ENCODE measurements at places on chromosomes 7 and 10.

DNA sequence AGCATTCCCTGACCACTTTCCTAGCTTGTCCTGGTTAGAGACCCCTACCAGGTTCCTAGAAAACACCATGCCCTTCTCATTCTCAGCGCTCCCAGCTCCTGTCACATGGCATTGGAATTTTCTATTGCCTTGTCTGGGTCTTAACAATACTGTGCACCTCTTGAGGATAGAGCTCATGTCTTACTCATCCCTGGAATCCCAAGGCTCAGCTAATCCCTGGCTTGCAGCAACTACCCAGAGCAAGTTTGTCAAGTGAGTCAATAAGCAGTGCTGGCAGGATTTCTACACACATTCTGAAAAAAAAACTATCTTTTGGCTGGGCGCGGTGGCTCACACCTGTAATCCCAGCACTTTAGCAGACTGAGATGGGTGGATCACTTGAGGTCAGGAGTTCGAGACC, 11.7 kb upstream of the PRDX3 start:
- no peak for DNase-seq

DNA sequence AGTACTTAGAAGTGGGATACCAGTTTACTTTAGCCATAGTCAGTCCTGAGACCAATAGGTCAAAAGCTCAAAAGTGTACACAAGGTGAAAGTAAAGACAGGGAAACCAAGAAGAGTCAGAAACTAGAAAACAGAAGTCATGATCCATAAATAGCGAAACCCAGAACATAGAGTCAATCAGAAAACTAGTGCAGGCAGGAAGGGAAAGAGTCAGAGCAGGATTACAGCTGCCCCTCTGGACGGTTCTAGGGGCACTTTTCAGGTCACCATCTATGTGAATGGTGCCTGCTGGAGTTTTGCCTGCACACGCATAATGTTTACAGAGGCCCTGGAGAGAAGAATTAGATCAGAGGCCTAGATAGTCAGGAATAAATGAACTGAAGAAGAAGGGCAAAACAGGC, 22.4 kb upstream of the DMTF1 start:
- DNase-seq, result no peak

DNA sequence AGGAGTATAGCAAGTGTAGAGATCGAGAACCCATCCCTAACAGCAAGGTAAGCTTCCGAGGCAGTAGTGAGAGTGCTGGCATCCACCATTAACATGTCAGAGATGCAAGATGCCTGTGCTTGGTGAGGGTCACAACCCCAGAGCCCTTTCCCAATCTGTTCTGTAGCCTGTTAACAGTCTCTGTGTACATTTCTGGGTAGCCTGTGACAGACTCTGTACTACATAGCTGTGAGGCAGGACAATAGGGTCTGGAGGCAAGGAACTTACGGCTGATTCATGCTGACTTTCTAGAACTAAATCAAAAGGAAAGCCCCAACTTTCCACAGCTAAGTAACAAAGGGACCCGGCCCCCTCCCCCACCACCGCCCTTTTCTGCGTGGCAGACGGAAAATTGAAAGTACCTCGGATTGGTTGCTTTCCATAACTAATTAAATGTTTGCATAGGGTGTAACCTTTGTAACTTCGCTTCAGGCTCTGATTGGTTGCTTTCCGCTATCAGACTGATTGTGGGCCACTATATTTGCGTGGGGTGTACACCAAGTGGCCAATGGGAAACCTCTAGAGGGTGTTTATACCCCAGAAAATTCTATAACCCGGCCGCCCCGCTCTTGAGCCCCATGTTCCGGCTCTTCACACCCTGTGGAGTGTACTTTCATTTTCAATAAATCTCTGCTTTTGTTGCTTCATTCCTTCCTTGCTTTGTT, 1.4 kb upstream of the TMEM168 start:
- no peak for DNase-seq

- DNase-seq, result no peak
Measured at GRCh38 chr7:24108906-24109376, 175.0 kb upstream of the NPY start.

DNA sequence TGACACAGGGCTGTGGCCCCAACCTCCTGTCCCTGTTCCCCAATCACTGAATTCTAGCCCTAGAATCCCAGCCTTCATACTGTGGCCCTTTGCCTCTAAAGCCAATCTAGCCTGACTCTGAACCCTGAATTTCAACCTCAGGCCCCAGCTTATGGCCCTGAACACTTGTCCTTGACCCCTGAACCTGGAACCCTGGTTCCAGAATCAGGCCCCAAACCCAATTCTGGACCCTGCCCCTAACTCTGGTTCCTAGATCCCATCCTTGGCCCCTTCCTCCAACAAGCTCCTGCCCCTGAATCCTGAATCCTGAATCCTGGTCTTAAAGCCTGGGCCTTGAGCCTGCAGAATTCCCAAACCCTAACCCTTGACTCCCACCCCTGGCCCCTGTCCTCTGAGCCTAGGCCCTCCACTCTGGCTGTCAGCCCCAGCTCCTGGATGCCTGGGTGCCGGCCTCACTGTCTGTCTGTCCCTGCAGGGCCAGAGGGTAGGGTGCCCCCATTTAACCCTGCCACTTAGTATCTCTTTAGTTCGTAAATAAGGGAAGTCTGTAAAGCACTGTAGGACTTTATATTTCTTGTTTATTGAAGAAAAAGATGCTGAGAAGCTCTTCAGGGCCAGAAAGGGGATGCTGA, 1.3 kb downstream of the INPP5A start:
- DNase-seq, result no peak

DNA sequence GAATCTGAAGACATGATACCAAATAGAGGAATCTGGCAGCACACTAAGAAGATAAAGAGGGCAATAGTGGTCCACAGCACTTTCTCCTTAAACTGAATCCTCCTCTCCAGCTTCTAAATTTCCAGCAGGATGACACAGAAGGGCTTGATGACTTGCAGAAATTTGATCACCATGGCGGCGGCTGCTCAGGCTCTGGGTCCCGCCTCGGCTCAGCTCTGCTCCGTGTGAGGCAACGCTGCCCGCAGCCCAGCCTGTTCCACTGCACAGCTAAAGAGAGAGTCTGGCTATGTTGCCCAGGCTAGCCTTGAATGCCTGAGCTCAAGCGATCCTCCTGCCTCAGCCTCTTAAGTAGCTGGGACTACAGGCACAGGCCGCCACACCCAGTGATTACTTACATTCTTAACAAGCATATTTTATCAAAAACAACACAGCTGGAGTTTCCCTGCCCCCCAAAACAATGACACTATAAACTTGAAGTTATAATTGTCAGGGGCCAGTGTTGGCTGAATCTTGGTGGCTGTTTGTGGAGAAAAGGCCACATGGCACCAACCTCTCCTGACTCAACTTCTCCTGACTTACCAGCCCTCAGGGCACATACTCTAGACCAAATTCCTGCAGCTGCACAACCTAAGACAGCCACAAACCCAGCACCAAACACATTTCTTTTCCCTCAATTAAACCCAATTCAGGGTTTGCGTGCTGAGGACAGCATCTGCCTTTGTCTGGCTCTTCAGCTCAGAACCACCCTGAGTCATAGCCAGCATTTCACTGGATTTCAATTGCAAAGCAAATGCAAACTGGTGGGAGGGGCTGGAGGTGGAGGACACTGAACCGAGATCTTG, 11.6 kb upstream of the TNPO3 start:
- DNase-seq, result no peak

GRCh38 chr10:76549171-76549570, 1088.4 kb downstream of the KCNMA1 start:
- no peak for DNase-seq

DNA sequence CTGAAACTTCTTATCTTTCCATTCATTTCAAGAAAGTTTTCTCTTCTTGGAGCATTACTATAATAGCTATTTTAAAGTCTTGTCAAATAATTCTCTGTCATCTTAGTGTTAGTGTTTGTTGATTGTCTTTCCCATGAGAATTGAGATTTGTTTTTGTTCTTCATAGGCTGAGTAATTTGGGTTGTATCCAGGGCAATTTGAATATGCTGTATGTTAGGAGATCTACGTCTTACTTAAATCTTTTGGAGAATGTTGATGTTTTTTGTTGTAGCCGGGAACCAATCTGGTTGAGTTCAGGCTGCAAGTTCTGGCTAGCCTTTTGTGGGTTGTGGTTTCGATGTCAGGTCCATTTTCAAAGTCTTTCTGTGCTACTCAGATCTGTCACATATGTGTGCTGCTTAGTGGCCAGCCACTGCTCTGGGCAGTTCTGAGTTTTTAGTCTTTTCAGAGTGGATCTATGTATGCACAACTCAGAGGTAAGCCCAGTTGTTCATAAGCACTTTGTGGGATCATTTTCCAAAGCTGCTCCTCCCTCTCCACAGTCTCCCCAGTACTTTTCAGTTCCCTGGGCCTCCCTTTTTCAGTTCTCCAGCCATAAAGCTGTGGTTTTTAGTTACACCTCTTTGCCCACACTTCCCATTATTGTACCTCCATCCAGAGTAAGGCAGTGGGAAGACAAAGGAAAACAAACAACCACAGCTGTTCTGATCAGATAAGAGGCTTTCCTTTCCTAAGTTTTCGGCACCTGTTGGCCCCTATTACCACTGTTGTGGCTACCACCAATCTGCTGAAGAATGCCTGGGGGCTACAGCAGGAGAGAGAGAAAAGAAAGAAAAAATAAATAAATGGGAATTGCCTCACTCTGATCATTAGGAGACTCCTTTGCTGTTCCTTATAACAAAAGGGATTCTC, 4.7 kb upstream of the CCNJ start:
- DNase-seq, result no peak

DNA sequence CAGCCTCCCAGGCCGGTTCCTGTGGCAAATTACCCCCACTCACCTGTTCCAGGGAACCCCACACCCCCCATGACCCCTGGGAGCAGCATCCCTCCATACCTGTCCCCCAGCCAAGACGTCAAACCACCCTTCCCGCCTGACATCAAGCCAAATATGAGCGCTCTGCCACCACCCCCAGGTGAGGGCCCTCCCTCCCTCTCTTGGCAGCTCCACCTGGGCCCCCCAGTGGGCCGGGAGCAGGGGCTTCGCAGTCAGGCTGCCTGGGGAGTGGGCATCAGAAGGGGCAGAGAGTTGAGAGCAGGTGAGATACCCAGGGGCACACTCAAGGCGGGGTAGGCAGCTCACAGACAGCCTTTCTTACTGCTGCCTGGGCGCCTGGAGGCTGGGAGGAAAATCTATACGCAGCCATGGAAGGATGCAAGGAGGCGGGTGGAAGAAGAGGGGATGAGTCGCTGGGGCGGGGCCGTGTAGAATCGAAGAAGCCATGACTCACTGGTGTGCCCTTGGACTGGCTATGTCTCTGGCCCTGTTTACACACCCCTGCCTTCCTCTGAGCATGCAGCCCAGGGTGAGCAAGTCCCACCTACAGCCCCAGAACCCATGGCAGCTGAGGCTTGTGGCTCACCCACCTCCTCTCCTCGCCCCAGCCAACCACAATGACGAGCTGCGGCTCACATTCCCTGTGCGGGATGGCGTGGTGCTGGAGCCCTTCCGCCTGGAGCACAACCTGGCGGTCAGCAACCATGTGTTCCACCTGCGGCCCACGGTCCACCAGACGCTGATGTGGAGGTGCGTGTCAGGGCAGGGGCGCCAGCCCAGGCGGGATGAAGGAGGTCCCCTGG, 48.6 kb upstream of the PPIF start:
- DNase-seq, result no peak

DNA sequence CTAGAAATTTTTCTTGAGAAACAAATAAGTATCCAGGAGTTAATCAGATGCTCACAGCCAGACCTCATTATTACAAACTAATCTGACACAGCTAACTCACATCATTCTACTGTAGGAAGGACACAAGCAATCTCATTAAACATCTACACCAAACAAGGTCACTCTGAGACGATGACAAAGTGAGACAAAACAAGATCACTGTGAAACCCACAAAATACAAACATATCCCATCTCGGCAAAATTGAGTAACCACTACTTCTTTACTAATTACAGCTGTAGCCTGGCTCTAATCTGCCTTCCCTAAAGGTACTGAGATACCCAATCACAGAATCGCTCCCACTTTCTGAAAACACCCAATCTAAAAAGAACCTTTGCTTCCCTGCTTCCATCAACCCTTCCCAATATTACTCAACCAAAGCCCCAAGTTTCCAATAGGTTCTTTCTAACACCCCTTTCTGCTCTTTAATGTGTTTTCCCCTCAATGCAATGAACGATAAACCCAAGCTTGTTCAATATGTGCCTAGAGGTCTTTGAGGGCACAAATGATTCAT, 26.9 kb downstream of the CCDC6 start:
- no peak for DNase-seq

- no peak for DNase-seq
Measured at GRCh38 chr10:61172182-61172926, 228.4 kb upstream of the RHOBTB1 start.

GRCh38 chr7:54161621-54162020, 380.6 kb upstream of the VSTM2A start:
- no peak for DNase-seq

GRCh38 chr10:86234107-86234506, 132.5 kb downstream of the GRID1 start:
- DNase-seq, result no peak

DNA sequence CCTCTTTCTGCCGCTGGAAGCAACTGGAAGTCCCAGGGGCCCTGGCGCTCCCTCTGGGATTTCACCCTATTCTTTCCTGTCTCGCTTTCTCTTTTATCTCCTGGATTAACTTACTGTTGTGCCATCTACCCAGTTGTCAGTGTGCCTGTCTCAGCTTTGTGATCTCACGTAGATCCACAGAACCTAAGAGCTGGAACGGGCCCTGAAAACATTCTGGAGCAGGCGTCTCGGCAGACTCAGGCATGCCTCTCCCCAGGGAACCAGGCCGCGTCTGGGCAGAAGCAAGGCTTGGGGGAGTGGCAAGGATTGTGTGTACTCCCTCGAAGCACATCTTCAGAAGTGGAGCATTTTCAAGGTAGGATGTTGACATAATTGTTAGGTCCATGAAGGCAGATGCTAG, 87.2 kb downstream of the KCNMA1 start:
- DNase-seq, result no peak

- no peak for DNase-seq
Measured at GRCh38 chr7:102451371-102452054, 13.2 kb downstream of the ALKBH4 start.

DNA sequence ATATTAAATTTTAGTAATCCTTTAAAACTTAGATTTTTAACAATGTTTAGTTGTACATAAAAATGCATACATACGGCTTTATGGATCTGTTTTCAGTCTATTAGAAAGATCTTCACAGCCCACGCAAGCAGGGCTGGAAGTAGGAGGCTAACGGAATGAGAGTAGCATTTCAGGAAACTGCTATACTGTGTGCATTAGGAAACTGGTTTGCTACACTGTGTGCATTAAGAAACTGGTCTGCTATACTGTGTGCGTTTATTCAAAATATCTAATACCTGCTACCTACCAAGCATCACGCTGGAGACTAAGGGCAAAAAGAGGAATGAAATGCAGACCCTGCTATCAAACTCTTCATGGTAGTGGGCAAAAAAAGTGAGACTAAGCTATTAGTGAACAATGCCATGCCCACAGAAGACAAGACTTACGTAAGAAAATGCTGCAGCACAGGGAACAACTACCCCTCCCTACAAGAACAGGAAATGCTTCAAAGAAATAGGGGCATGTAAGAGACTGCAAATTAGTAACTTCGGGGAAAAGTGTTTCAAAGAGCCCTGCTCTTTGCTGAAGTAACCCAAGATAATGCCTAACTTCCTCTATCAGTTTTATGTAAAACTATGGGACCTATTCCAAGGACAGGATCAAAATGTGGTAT, 11.3 kb downstream of the RAB11FIP2 start:
- no peak for DNase-seq

GRCh38 chr7:111330235-111330523, 232.1 kb downstream of the IMMP2L start:
- DNase-seq, result no peak

Measured in NCI-H1694 (cell line).